LoVo (cell line): ENCODE measurements at places on chromosomes 11 and 22.
A peak's percentile ranks its signal among the peaks of the same experiment; 100 is the strongest.

DNA sequence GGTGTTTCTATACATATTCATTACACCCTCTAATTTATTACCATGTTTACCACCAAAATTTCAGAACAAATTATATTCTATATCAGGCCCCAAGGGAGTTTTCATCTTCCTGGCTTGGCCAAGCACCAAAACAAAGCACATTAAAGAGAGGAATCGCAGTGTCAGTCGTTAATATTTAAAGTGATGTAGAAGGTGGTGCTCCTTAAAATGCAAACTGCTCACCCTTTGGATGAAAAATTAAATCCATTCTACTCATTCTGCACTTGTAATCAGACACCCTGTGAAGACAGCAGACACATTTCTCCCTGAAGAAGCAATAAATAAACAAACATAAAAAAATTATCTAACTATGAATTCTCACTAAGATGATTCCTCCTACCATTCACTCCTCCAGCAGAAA lies 113.4 kb downstream of the LRRC4C start:
- DNase-seq: no peak

- no peak for DNase-seq
Observed at GRCh38 chr11:11477695-11478420, 124.8 kb upstream of the CSNK2A3 start.

GRCh38 chr11:115561116-115561515 lies 56.9 kb upstream of the CADM1 start:
- DNase-seq: no peak

DNA sequence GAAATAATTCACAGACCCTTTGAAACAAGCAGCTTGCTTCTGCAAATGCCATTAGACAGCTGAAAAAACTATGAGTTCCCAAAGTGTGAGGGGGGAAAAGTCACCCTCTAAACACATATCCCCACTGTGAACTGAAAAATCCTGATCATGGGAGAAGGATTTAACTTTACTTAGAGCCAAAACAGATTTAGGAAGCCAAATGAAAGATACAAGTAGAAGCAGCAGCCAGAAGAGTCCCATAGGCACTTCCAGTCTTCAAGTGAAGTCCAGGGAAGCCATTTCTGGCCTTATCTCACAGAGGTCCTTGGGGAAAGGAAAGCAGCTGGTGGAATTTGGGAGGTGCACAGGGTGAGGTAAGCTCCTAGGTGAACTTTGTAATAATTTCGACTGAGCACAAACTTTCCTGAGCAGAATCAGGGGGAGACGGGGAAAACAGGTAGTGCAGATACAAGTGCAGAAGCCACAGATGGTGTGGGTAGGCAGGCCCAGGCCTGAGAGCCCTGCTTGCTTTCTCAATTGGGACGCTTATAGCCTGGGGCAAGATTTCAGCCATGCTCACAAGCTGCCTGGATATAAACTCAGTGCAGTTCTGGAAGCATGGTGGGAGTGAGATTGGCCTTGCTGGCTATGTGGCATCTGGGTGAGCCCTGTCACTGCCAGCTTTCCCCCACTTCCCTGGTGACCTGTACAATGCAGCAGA lies 44.8 kb downstream of the GAS2 start:
- no peak for DNase-seq

- DNase-seq: no peak
Observed at GRCh38 chr11:120571476-120571875, 59.9 kb downstream of the GRIK4 start.

DNA sequence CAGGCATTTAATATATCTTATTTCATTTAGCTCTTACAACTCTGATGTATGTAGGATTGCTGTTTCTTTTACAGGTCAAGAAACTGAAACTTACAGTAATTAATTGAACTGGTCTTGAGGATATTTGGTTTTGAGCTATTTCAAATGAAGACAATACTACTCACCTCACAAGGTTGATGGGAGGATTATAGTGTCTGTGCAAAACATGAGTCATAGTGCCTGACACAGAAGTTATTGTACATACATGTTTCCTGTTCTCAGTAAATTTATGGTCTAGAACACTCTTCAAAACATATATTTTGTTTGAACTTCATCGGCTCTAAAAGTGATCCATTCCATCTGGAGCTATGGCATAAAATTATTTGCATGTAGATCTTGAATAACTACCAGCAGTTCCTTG lies 61.9 kb downstream of the CECR2 start:
- DNase-seq: no peak

GRCh38 chr22:20545681-20546521 lies 38.5 kb downstream of the MED15 start:
- no peak for DNase-seq

GRCh38 chr22:33682927-33683326 lies 237.3 kb downstream of the LARGE1 start:
- no peak for DNase-seq

DNA sequence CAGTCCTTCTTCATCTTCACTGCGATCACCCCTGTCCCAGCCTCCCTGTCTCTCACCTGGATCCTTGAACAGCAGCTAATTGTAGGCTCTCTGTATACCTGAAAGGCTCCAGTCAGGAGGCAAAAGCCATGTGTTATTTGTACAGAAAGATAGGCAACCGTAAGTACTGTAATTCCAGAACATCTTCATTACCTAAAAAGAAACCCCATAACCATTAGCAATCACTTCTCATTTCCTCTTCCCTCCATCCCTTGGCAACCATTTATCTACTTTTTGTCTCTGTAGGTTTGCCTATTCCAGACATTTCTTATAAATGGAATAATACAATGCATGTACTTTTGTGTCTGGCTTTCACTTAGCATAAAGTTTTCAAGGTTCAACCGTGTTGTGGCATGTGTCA lies 17.8 kb downstream of the NAGA start:
- no peak for DNase-seq

GRCh38 chr22:49524362-49524761 lies 303.3 kb downstream of the BRD1 start:
- no peak for DNase-seq

- DNase-seq: no peak
Observed at GRCh38 chr22:17540481-17540880, 22.8 kb upstream of the SLC25A18 start.

DNA sequence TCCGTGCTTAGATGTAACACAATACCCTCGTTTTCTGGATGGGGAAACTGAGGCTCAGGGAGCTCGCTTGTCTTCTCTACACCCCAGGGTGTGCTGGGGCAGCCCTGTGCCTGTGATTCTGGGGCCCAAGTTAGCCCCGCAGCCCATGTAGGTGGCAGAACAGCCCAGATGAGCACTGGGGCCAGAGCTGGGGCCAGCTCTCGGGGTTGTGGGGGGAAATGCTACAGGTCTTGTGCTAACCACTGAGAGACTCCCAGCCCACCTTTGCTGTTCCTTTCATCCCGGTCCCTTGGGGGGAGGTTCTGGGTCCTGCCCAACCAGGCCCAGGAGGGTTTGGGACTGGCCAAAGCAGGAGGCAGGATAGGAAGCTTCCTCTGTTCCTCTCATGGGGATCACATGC lies 13.5 kb downstream of the MYEOV start:
- DNase-seq: no peak

- DNase-seq: peak; percentile 35
Observed at GRCh38 chr11:114348200-114349191, 51.8 kb downstream of the C11orf71 start.

DNA sequence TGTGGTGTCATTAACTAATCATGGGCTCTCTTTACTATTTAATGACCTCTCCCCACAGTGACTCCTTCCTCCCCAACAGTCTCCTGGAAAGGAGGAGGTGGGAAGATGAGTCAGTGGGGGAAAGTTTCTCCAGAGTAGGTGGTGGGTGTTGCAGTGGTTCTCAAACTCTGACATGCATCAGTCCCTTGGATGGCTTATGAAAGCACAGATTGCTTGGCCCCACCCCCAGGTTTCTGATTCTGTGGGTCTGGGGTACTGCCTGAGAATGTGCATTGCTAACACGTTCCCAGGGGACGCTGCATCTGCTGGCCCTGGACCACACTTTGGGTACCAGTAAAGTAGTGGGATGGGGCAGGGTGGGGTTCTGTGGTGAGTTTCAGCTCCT lies 9.8 kb downstream of the CD82 start:
- DNase-seq: no peak

DNA sequence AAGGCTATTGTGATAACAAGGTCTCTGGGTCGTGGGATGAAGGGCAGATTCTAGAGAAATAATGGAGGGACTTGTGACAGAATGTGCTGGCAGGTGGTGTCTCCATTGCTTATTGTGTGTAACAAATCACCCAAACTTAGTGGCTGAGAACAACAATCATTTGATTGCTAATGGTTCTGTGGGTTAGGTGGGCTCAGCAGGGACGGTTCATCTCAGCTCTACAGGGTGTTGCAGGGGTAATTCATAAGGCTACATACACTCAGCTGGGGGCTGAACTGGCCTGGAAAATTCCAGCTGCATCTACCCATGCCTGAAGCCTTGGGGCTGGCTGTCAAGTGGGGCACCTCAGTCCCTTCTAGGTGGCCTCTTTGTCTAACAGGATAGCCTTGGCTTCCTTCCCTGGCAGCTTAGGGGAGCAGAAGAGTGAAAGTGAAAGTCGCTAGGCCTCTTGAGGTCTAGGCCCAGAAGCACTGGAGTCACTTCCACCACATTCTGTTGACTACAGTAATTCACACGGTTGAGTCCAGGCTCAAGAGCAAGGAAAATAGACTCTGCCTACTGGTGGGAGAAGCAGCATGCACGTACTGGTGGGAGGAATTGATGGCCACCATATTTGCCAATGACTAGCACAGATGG lies 308.9 kb downstream of the MN1 start:
- no peak for DNase-seq

GRCh38 chr11:83302151-83302550 lies 16.0 kb upstream of the CCDC90B start:
- DNase-seq: no peak

DNA sequence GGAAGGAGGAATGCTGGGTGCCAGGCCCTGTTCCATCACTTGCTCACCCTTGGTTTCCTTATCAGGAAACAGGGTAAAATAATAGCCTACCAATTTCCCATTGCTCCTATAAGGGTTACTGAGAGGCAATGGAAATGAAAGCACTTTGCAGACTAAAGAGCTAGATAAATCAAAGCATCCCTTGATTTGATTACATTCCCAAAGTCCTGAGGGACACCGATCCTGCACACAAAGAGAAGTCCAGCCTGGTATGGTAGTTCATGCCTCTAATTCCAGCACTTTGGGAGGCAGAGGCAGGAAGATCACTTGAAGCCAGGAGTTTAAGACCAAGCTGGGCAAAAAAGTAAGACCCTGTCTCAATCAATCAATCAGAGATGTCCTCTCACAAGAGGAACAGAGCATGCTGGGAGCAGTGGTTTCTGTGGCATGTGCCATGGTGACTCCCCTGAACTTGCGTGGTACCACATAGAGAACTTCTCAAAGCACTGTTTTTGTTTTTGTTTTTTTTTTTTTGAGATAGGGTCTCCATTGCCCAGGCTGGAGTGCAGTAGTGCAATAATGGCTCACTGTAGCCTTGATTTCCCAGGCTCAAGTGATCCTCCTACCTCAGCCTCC lies 10.7 kb downstream of the TBC1D10A start:
- no peak for DNase-seq

DNA sequence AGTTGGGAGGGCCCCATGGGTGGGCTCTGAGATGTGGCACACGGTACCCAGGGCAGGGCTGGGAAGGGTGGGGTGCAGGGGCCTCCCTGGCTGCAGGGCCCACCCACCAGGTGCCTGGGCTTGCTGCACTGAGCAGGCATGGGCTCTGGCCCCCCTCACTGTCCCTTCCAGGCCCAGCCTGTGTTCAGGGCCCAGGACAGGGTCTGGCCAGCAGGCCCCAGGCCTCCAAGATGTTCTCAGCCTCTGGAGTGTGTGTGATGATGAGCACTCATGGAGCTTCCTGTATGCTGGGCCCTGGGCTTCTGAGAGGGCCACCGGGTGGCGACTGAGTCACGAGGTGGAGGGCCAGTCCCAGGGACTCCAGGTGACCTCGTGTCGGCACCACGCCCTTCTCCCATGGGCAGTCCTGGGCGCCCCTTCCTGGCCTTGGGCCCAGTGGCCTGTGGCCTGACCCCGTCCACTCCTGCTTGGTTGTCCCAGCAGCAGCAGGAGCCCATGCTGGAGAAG lies 55.9 kb upstream of the CCDC188 start:
- DNase-seq: peak; percentile 59
